ENCODE measurements at places on chromosomes 11 and 22.

DNA sequence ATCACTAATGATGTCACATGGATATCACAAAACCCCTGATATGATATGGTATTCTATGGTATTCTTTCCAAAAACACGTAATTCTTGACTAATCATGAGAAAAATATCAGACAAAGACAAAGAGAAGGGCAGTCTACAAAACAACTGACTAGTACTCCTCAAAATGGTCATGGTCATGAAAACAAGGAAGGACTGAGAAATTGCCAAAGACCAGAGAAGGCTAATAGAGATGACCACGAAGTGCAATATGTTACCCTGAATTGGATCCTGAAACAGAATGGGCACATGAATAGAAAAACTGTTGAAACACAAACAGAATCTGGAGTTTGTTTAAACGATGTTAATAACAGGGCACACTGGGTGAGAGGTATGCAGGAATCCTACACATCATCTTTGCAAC, 10.2 kb downstream of the CKAP5 start:
- no peak for DNase-seq

GRCh38 chr11:820655-821511, 2.2 kb downstream of the PNPLA2 start:
- DNase-seq: no peak

DNA sequence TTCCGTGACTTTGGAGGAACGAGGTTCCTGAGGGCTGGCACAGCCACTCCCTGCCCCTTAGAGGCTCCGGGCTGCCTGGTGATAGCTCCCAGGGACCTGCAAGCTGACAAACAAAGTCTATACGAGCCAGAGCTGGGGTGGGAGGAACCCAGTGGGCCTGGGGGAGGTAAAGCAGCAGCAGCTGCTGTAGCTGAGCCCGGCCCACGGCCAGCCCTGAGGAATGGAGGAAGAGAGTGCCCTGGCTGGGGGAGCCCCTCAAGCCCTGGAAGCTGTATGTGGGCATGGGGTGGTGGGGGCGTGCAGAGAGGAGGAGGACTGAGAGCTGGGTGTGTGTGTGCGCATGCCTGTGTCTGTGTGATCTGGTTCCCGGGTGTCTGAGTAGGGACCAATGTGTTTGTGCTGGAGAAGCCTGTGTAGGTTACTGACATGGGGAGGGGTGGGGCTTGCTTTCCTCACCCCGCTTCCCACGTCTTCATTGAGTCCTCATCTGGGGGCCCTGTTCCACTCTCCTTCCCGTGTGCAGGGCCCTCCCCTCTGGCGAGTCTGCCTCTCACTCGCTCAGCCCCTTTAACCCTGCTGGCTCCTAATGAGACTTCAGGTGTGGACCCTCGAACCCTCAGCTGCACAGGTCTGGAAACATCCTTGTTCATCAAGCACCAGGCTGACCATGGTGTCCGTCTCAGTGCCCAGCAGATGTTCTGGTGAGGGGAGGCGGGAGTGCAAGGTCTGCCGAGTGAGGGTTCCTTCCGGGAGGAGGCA, 10.8 kb downstream of the ST3GAL4 start:
- no peak for DNase-seq

DNA sequence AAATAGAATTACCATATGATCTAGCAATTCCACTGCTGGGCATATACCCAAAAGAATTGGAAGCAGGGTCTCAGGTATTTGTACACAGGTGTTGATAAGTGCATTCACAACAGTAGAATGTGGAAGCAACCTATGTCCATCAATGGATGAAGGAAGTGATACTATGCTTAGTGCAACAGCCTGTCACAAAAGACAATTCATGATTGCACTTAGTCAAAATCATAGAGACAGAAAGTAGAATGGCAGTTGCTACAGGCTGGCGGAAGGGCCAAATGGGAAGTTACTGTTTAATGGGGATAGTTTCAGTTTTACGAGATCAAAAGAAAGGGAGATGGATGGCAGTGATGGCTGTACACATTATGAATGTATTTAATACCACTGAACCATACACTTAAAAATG, 42.0 kb downstream of the SGSM3 start:
- DNase-seq: no peak

DNA sequence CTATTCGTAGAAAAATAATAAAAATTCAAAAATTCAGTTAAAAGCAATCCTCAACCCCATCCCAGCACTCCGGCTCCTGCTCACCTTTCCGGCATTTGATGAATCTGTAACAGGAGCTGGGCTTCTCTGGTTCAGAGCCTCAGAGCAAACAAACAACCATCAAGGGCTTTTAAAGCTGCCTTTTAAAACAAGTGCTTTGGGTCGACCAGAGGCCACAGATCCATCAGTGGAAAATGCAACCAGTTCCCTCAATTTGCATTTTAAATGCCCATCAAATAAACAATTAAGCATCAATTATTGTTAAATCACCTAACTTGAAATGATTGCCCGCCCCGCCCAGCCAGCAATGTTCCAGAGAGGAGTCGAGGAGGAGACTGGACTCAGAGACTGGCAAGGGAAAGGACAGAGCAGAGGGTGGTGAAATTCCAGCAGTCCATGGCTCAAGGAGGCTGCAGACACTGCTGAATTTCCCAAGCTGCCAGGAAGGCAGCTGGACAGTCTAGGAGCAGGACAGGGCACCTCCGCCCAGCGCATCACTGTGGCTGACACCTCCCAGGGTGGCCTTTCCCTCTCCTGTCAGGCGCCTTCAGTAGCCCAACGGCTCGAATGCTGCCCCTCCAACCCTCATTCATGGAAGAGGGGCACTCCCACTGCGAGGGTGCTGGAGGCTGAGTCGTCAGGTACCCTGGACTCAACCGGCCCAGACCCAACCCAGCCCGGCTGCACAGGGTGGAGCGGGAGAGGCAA, 7.5 kb downstream of the FXYD6 start:
- peak; percentile 29 for DNase-seq

- DNase-seq: no peak
Observed at GRCh38 chr11:36048496-36049247, 104.8 kb downstream of the LDLRAD3 start.

- no peak for DNase-seq
Observed at GRCh38 chr11:66604155-66604554, 11.2 kb downstream of the CCS start.

DNA sequence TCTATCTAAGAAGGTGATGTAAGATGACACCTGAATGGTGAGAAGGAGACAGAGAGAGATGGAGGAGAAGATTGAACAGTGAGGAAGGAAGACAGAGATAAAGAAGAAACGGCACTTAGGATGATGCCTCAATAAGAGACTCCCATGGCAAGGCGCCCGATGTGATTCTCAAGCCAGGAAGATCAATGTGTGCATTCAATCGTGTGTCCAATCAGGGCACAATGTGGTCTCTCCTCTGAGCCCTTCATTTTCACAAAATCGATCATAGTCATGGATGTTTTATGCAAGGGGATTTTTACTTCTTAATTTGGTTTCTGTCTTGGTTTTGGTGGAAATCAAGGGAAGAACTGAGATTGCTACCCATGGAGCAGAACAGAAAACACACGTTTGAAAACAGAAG, 19.9 kb upstream of the TMPRSS13 start:
- no peak for DNase-seq

- DNase-seq: no peak
Observed at GRCh38 chr11:22674470-22675439, 8.3 kb downstream of the GAS2 start.

DNA sequence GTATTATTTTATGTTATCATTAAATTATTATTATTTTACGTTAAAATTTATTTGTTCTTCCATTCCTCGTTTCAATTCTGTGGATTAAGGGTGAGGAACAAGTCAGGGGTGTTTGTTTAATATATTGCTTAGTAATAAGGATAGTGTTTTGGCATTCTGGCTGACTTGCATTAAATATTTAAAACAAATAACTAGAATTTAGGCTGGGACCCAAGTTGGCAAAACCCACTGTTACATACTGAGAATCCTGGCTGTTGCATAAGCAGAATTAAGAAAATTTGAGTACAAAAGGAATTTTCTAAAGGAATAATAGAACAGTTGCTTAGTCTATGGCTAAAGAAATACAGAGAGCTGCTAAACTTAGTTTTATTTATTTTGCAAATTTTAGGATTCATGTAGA, 196.4 kb downstream of the GUCY1A2 start:
- DNase-seq: no peak

DNA sequence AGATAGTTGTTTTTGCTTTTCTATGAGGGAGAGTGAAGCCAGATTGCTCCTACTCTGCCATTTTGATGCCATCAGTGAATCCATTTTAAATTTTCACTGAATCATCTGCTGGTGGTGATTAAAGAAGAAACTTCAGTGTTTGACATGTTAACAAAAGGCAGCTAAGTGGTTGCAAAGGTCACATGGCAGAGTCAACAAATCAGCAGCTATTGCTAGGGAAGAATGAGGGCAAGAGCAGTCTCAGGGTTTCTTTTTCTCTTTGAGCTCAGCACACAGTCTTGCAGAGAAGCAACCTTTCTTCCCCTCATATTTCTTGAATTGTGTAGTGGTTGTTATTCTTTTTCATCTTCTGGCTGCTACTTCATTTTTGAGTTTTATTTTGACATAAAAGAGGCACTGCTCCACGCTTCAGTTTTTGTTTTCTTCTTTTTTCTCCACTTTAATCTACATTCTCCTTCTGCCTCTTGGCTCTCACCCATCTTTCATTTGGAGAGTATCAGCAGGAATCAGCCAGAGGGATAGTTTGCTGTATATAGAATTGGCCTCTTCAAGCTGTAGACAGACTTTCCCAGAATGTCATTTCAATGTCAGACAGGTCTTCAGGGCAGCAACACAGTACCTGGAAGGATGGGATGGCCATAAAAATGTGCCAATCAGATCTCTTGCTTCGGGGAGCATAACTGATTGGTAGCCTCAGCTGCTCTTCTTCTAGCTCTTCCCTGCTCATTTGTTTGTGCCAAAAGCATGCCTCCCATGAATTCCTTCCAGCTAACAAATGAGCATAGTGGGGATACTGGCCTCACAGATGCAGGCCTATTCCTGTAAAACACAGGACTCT, 153.9 kb downstream of the TRPC6 start:
- DNase-seq: no peak

DNA sequence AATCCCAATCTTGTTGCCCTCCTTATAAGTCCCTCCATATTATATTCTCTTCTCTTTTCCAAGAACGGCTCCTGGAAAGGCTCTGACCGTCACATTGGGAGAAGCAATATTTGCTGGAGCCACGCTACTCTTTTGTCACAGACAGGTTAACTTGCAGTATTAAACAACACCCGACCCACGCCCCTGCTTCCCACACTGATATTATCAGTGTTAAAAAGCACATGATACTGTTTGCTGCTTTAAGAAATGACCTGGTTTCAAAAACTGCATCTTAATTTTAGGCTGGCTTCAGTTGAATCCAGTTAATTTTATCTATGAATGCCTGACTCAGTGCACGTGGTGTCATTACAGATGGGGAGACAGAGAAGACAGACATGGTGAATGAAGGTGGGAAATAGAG, 3.1 kb downstream of the FLI1 start:
- DNase-seq: no peak

GRCh38 chr11:88183233-88183632, 8.0 kb upstream of the RAB38 start:
- DNase-seq: no peak

DNA sequence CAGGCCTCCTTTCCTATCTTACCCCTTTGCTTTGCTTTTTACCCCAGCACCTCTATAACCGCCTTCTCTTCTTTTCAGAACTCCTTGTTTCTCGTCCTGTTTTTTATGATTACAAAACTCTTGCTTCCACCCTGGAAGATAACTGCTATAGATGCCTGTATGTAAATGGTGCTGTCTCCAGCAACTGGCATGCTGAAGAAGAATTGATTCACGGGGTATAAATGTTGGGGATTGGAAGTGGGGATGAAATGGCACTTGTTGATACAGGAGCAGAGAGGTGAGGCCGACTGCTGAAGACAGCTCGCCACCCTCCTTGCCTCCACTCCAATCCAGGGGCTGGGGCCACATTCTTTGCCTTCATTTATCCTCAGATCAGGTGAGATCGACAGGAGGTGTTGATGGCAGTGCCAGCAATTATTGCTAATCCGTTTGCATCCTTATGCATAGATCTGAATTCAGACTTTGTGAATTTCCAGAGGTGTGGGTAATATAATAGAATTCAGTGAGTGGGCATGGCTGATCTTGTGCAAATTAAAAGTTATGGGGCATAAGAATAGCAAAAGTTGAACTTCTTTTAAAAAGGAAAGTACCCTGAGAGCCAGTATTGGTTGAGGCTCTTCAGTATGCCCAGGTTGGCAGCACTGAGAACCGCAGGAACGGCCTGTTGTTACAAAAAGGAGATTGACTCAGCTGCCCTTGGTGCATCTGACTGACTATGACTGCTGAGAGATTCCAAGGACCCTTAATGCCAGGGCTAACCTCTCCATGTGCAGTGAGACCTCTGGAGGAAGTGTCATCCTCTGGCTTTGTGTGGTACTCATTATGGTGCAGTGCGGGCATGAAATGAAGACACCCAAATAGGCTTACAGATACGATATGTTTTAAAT, 5.3 kb downstream of the NEAT1 start:
- DNase-seq: peak; percentile 49

DNA sequence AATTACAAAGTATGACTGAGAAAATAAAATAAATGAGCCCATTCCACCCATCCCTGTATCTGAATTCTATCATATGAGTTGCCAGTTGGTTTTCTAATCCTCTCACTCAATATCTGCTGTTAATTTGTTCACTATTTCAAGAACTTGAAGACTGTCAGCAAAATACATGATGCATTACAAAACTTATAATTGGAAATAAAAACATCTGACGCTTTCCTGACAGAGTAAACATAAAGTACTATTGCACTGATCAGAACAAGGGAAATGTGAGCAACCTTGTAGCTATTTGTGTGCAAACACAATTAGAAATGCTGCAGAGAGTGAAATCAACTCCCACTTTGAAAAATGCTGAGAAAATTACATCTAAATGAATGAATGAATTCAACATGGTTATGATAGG, 97.1 kb downstream of the MPPED2 start:
- DNase-seq: no peak

- no peak for DNase-seq
Observed at GRCh38 chr11:94140154-94140655, 11.6 kb downstream of the PANX1 start.

DNA sequence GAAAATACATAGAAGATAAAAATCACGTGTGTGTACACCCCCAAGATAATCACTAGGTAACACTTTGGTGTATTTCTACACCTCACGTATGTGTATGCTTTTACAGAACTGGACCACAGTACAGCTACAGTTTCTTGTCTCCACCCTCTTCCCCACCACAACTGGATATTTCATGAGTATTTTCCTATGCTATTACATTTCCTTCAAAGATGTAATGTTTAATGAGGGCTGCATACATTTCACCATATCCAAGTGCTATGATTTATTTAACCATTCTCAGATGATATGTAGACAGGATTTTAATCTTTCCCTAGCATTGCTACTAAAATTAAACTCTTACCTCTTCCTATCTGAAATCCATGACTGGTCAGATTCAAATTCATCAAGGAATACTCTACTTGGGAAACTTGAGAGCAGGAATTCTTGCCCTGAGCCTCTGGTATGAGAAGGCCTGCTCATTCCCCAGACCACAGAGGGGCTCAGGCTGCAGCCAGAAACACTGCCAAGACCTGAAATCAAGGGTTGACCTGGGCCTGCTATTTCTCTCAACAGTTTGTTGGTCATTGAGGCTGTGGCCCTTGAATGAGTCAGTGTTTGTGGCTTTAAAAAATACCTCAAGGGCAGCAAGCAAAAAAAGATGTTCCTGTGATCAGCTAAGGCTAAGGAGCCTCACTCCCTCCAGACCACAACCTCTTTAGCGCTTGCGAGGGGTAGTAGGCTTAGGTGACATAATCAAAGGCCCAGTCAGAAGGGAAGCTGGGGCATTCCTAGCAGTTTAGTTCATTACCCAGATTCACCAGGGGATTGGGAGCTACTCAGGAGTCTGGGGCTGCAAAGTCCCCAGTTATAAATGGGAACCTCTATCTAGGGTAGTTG, 55.5 kb downstream of the ABTB2 start:
- no peak for DNase-seq

Data from HAP-1 (cell line).